ENCODE measurements at places on chromosomes 4 and X.

GRCh38 chr4:11416071-11416766 is 12.5 kb downstream of the HS3ST1 start:
- DNase-seq, result no peak

GRCh38 chrX:38960137-38960536 is 158.9 kb downstream of the MID1IP1 start:
- DNase-seq, result no peak

GRCh38 chr4:149815743-149816142 is at the start of gene IQCM:
IQCM (minus strand) TSS chr4:149815843; CDS start chr4:149742691, 73,152 bp downstream.
- DNase-seq, result no peak

DNA sequence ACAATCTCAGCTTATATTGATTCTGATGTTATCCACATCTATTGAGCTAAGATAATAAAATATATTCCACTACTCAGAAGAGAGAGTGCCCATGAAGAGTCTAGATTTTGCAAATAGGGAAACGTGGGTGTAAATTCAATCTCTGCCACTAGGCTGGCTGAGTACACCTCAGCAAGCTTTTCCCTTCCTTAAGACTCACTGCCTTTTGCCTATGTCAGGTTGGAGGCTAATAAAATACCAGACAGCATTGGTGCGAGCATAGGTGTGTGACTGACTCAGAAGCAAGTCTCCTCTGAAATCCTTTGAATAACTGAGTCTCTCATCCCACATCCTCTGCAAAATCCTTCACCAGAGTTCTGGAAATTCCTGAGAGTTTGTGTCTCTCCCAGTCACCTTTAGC is 405.4 kb upstream of the CPEB2 start:
- DNase-seq, result no peak

DNA sequence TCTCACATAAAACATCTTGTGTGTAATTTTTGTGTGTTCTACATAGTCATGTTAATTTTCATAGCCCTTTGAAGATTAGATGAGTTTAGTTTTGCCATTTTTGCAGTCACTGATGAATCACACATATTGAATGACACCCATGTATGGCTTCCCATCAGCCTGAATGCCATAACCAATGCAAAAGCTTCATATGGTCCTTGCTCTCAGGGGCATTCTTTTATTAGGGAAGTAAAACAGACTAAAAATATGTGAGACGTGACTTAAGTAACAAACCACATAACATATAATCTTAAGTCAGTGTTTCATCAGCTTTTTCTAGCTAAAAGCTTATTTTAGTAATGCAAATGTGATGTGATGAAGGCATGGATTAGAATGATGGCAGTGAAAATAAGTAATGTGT is 8.2 kb downstream of the SLC25A4 start:
- DNase-seq, result no peak

DNA sequence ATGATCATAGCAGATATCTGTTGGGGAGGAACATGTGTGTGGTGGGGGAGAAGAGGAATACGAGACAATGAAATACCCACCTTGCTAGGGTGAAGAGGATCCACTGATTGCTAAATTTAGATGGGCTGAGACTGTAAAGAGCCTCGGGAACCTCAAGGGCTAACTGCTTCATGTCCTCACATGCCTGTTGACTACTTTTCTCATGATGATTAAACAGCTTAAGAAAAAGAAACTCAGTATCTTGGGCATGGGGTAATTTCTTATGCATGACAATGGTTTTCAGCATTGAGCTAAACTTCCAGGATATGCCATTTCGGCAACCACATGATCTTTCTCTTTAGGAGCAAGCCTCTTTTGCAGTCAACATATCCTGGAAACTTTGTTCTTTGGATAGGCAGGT is 3.9 kb upstream of the LNX1 start:
- no peak for DNase-seq

GRCh38 chr4:184167576-184167975 is 50.1 kb downstream of the ENPP6 start:
- DNase-seq, result no peak

GRCh38 chr4:139740121-139740520 is 74.5 kb downstream of the MGST2 start:
- no peak for DNase-seq

DNA sequence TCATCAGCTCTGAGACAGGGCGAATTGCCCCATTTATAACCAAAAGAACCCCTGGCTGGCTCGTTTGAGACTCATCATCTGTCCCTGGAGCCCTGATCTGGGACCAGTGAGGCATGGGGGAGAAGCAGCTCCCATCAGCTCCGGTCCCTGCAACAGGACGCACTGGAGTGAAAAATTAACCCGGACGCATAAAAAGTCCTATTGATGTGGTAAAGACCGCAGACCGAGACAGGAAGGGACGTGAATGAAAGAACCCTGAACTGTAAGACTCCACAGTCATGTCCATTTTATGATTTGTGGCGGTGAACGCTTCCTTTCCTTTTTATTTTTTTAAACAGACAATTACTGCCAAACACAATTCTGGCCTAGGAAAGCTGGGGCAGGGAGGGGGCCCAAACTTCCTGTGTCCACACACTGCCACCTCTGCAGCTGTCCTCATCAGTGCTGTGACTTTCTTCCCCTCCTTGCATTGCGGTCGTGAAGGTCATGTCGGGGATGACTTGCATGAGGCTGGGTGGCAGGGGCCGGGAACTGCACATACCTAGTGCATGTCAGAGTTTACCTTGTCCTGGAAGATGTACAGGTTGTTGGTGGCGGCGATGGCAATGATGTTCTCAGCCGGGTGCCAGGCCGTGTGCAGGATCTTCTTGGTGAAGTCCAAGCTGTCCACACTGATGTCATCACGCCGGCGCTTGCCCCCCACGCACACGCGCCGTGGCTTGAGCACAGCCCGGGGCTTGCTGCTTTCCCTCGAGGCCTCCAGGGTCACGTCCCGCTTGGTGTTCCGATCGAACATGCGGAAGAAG is 53.3 kb downstream of the WFS1 start:
- no peak for DNase-seq

DNA sequence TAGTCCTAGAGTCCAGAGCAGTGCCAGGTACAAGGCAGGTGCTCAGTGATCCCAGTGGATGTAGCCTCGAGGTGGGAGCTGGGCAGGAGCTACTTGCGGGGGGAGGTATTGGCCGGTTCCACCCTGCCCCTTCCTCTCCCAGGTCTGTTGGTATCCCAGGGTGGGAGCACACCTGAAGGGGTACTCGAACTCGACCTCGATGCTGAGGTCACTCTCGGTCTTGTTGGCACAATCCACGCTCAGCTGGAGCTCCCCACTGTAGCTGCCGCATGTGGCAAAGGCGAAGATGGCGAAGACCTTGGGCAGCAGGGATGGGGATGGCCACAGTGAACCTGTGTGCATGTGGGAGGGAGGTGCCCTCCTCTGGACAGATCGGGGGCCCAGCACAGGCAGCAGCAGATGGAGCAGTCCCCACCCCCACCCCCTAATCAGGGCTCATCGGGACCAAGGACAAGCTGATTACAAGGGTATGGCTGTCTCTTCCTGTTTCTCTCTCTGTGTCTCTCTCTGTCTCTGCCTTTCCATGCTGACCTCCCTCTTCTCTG is 2.4 kb downstream of the SYP start:
- DNase-seq, result no peak

- no peak for DNase-seq
Measured at GRCh38 chr4:40253906-40254305, 57.1 kb downstream of the RHOH start.

DNA sequence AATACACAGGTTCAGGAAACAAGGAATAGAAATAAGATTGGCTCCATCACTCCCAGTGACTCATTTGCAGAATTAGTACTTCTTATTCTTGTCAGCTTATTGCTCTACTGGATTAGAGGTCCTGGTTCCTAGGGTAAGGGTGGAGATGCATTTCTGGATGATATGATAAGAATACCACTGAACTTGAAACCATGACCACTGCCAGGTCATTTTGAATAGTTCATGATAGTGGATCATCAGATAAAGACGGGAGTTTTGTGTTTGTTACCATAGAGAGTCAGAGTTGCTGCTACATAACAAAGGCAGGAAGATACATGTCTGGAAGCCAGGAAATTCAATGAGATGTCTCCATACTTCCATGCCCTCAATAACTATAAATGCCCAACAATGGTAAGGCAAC is 109.2 kb upstream of the FAT1 start:
- DNase-seq, result no peak

- no peak for DNase-seq
Measured at GRCh38 chr4:2417765-2418649, at the start of gene ZFYVE28. ZFYVE28 (minus strand) TSS chr4:2418645; CDS start chr4:2418323, 322 bp downstream.

GRCh38 chr4:185383451-185383850 is 12.3 kb downstream of the LRP2BP start:
- no peak for DNase-seq

- DNase-seq, result no peak
Measured at GRCh38 chrX:45479835-45480422, 279.3 kb upstream of the DIPK2B start.

- DNase-seq, result no peak
Measured at GRCh38 chr4:117328333-117328732, 243.0 kb upstream of the TRAM1L1 start.

Data from hippocampal formation (tissue), 2 donors.